Activated naive CD8-positive, alpha-beta T cell treated with anti-CD3 and anti-CD28 coated beads, Interleukin-2, amount 10 ng/mL, durations not matched to agents 7 days and 5 days (primary cell): ENCODE measurements at places on chromosomes 7 and 10. TPM values are rescaled to one million over a fixed set of nuclear protein-coding genes. Genes with fewer than 3 reads are reported as not detected.

Gene POU6F2
- 0.20 TPM for total RNA-seq

DNA sequence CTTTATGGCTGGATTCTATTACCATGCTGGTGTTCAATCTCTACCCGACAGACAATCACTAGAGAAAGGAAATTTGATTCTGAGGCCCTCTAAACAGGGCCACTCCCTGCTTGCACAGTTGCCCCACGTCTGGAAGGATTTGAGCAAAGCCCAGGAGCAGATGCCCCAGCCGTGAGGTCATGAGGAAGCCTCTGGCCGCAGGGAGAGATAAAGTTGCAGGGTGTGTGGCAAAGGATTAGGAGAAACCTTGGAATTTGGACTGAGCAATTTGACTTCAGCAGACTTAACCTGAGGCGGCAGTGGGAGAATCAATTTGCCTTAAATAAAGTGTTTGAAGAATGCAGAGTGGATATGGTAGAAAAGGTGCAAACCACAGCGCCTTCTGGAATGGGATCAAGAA is 40.2 kb upstream of the KLF6 start:
- no peak overlapping the region for H3K27ac ChIP-seq
- H3K4me1 ChIP-seq, result peaks cover 30% of the 10 kb centered on the region
- H3K27me3 ChIP-seq, result no peaks in the 10 kb centered on the region
- peaks cover 4% of the 10 kb centered on the region for H3K36me3 ChIP-seq
- DNase-seq, result no peak
- no peak overlapping the region for H3K4me3 ChIP-seq

DNA sequence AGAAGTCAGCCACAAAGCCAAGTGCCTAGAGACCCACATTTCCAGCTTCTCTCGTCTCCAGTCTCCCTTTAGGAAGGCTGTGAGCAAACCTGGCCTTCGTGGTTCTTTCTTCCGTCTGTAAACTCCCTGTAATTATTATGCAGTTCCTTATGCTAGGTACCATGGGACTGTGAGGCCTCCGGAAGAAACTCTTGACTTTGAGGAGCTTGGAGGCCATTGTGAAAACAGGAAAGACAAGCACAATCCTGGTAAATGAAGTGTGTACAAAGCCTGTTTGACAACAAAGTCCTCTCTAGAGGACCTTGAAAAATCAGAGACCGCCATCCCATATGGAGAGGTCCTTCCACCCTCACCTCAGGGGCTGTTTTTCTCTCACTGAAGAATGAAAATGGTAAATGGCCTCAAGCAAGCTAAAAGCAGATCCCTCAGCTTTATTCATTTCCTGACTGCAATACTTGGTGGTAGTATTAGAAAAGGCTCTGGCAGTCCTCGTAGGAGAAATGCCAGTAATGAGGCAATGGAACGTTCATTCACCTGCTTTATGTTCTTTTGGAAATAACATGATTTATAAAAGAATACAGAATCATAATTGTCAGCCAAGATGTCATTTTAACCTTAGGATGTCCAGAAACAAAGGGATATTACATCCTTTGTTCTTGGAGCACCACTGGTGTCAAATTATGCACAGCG is 926.4 kb downstream of the LRMDA start:
- no peak overlapping the region for H3K27ac ChIP-seq
- H3K36me3 ChIP-seq, result no peaks in the 10 kb centered on the region
- no peak for DNase-seq
- H3K4me3 ChIP-seq, result no peak overlapping the region

DNA sequence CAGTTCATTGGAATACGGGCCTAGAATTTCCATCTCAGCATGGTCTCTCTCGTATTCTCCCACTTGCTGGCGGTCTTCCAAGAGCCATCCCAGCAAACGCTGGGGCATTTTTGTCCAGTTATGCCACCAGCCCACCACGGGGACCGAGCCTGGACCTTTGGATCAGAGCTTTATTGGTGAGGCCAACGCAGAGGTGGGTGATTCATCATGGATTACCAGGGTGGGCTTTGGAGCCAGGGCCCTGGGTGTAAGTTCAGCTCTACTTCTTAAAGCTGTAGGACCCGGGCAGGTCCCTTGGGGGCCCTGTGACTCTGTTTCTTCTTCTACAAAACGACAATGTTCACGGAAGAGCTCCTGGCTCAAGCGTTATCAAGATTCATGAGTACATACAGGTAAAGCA is 22.7 kb upstream of the PITRM1 start:
- H3K36me3 ChIP-seq, result no peaks in the 10 kb centered on the region
- H3K27ac ChIP-seq, result no peak overlapping the region
- no peak for DNase-seq
- H3K27me3 ChIP-seq, result peaks cover 70% of the 10 kb centered on the region
- peaks cover 30% of the 10 kb centered on the region for H3K4me1 ChIP-seq

- peaks cover 29% of the 10 kb centered on the region for H3K4me1 ChIP-seq
- peaks cover 91% of the 10 kb centered on the region for H3K27me3 ChIP-seq
- no peak for DNase-seq
- H3K27ac ChIP-seq, result peak within 1 kb of the TSS; percentile 46
Observed at GRCh38 chr10:99532687-99533495, at the start of gene NKX2-3. TSS of gene NKX2-3 (plus strand) at chr10:99532942. CDS start at chr10:99533132, 190 bp downstream.
